Gastrocnemius medialis (tissue), 4 donors: ENCODE measurements at places on chromosomes 12 and 14. TPM values are rescaled to one million over a fixed set of nuclear protein-coding genes. Genes with fewer than 3 reads are reported as not detected.

Gene ANAPC7
- total RNA-seq = 40.2 TPM

Gene DIO2
- 5.7 TPM for total RNA-seq

GRCh38 chr14:104154246-104154645, 15.9 kb downstream of the KIF26A start:
- no peak overlapping the region for H3K4me3 ChIP-seq
- H3K27me3 ChIP-seq = no peaks in the 10 kb centered on the region
- no peaks in the 10 kb centered on the region for H3K36me3 ChIP-seq
- no peaks in the 10 kb centered on the region for H3K4me1 ChIP-seq
- no peak overlapping the region for H3K27ac ChIP-seq
- no peak for DNase-seq

DNA sequence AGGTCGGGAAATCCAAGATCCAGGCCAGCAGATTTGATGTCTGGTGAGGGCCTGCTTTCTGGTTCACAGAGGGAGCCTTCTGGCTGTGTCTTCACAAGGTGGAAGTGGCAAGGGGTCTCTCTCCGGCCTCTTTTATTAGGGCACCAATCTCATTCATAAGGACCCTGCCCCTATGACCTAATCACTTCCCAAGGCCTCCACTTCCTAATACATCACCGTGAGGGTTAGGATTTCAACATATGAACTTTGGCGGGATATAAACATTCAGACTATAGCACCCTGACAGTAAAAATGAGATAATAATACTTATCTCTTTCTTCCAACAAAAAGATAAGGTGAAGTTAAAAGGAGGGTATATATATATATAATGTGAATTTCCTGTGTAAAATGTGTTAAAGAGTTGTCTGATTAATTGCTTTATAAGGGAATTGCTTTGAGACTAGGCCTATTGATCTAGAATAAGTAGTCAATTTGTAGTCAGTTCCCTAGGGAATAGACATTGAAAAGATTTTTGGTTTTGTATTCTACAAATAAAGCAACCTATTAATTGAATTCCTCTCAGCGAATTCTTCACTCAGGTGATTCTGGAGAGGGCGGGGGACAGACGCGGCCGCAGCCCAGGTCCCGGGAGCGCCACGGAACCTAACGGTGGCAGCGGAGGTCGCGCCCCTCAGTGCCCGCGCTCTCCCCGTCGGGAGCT, 516 bp upstream of the LGALS3 start:
- no peak for DNase-seq
- peak overlapping the region; percentile 75 for H3K4me3 ChIP-seq
- peaks cover 2% of the 10 kb centered on the region for H3K4me1 ChIP-seq
- peaks cover 6% of the 10 kb centered on the region for H3K27me3 ChIP-seq
- peak overlapping the region; percentile 87 for H3K27ac ChIP-seq
- no peaks in the 10 kb centered on the region for H3K36me3 ChIP-seq

DNA sequence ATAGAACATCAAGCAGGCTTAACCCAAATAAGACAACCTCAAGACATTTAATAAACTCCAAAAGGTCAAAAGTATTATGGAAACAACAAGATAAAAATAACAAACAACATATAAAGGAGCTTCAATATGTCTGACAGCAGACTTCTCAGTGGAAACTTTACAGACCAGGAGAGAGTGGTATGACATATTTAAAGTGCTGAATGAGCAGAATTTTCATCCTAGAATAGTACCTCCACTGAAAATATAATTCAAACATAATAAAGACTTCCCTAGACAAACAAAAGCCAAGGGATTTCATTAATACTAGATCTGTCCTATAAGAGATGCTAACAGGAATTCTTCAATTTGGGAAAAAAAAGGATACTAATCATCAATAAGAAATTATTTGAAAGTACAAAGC, 1005.0 kb downstream of the TMTC2 start:
- H3K4me3 ChIP-seq = no peak overlapping the region
- H3K27me3 ChIP-seq = no peaks in the 10 kb centered on the region
- H3K36me3 ChIP-seq = no peaks in the 10 kb centered on the region
- no peak overlapping the region for H3K27ac ChIP-seq
- H3K4me1 ChIP-seq = no peaks in the 10 kb centered on the region

Gene PLXNC1
- 1.8 TPM for total RNA-seq

DNA sequence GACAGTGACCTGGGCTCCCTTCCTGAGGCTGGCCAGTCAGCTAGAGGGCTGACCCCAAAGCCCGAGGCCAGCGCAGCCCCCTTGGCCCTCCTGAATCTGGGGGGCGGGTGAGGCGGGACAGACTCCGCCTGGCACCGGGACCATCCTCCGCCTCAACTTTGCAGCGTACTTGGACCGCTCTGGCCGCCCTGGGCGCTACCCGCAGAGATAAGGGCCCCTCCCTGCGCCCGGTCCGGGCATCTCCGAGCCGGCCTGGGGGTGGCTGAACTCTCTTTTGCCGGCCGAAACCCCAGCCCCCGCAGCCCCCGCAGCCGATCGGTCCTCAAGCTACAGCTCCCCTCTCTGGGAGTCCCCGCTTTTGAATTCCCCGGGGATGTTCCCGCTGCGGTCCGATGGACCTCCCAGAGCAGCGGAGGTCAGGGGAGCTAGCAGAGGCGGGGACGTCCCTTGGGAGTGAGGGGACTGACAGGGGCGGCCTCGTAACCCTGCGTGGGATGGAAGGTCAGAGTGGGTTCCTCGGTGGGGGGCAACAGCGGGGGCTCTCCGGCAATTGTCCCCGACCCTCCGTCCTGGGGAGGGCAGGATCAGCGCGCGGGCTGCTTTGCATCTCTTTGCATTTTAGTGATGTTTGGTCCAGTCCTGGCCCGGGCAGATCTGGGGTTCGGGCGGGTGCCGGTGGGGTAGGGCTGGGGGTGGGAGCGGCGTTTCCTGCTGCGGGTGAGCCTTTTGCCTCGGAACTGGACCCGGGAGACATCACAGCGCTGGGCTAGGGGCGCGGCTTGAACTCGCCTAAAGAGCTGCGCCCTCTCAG, at the start of gene CRIP1:
TSS of gene CRIP1 (plus strand) at position 724 of the 811 bp plus-strand sequence. CDS start 374 bp downstream, outside the sequence.
- no peak for DNase-seq
- peak within 1 kb of the TSS; percentile 79 for H3K27ac ChIP-seq
- peaks cover 15% of the 10 kb centered on the region for H3K27me3 ChIP-seq
- peak within 1 kb of the TSS; percentile 50 for H3K4me3 ChIP-seq

Gene CORO1C
- total RNA-seq = 47.6 TPM

GRCh38 chr14:68956724-68957123, 22.4 kb downstream of the ACTN1 start:
- no peak overlapping the region for H3K27ac ChIP-seq
- H3K36me3 ChIP-seq = no peaks in the 10 kb centered on the region
- no peak overlapping the region for H3K4me3 ChIP-seq
- H3K27me3 ChIP-seq = no peaks in the 10 kb centered on the region
- H3K4me1 ChIP-seq = peaks cover 42% of the 10 kb centered on the region
- no peak for DNase-seq

GRCh38 chr12:94144781-94145180, 3.6 kb upstream of the PLXNC1 start:
- H3K4me1 ChIP-seq = peaks cover 3% of the 10 kb centered on the region
- H3K4me3 ChIP-seq = no peak overlapping the region
- peaks cover 16% of the 10 kb centered on the region for H3K27me3 ChIP-seq
- no peak overlapping the region for H3K27ac ChIP-seq
- no peaks in the 10 kb centered on the region for H3K36me3 ChIP-seq
